ENCODE measurements at places on chromosomes 11 and 22.

GRCh38 chr11:31870609-31871309, 59.6 kb upstream of the PAX6 start:
- DNase-seq, result peak; percentile 26

DNA sequence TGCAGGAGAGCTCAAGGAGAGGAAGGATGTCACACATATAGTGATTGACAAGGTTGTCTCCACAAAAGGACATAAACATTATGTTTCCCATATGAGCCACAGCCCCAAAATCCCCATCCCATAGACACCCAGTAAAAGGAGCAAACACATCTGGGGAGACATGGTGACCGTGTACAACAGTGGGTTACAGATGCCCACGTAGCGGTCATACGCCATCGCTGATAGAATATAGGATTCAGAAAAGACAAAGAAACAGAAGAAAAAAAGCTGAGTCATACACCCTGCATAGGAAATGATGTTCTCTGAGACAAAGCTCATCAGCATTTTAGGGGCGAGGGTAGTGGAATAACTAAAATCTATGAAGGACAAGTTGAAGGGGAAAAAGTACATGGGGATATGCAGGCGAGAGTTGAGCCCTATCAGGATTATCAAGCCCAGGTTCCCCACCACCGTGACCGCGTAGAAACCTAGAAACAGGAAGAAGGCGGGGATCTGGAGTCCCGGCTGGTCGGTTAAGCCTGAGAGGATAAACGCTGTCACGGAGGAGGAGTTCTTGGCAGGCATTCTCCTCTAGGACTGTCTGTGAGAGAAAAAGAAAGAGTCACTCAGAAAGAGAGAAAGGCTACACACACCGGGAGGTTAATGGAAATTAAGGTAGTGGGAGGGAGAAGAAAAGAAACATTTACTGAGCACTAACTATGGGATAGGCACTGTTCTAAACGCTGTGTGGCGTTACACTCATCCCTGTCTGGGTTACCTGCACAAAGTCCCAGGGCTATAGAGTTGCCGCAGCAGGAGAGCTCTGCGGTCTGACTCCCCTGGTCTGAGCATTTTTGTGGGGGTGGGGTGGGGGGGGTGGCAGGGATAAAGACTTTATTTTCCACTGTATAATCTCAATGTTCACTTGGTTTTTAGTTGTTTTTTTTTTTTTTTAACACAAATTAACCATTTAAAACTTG, 36.1 kb upstream of the OR8B8 start:
- DNase-seq, result no peak

GRCh38 chr11:131511794-131512193, 141.4 kb downstream of the NTM start:
- DNase-seq, result no peak

DNA sequence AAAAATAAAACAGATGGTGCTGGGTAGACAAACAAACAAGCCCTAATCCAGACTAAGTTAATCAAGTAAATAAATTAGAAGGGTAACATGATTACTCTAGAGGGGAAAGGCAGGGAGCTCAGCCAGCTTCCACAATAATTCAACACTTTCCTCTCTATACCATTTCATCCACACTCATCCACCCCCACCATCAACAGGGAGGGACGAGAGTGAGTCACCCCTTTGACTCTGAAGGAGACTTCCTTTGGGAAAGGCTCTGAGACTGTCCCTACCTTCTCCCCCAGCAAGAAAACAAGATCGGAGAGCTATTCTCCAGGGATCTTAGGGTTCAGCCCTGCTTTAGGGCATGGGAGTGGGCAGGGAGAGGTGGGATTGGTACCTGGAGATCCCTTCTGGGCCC, 33.1 kb downstream of the TRIM66 start:
- DNase-seq, result no peak

- no peak for DNase-seq
These were observed 4.7 kb upstream of the MAJIN start for GRCh38 chr11:64976651-64977050.

DNA sequence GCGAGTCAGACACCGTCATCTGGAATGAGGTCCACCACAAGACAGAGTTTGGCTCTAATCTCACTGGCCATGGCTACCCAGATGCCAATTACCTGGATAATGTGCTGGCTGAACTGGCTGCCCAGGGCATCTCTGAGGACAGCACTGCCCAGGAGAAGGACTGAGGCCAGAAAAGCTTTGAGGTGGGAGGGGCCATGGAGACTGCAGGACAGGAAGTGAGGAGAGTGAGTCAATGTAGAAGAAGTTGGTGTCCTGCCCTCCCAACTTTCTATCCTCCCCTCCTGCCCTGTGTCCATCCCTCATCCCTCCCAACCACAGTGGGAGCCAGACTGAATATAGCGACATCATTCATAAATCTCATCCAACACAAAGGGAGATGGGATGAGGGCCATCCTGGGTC, 8.0 kb downstream of the MPEG1 start:
- no peak for DNase-seq

- DNase-seq, result no peak
These were observed 28.0 kb downstream of the FADS2 start for GRCh38 chr11:61855939-61856680.

DNA sequence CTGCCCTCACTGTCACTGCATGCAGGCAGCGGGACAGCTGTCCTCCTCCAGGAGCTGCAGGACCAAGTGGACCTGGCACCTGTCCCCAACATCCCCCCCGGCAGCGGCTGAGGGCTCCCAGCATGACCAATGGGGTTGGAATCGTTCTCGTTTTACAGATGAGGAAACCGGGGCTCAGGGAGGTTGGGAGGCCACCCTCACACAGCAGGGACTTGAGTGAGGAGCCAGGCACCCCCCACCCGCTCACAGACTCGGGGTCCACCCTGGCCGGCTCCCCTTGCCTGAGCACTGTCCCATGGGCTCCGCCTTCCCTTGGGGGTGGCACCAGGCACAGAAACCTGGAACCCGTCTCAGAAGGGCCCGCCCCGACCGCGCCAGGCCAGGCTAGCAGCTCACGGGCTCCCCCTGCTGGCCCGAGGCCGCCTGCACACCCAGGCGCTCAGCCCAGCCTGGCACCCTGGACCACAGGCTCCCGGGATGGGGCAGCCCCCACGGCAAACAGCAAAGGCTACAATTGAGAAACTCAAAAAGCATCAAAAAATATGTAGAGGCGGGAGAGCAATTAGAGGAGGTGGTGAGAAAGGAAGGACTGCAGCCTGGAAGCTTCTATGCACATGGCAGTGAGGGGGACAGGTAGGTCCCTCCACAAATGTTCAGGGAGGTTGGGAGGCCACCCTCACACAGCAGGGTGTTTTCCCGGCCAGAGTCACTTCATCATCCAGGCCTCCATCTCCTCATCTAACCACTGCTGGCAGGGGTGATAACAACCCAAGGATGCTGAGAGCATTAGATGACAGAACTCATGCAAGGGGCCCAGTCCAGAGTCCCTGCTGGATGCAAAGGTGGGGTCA, 12.8 kb downstream of the MACROD1 start:
- no peak for DNase-seq

- no peak for DNase-seq
These were observed 668 bp upstream of the LRRC32 start for GRCh38 chr11:76671237-76671592.

GRCh38 chr11:92882828-92883611, 86.4 kb upstream of the MTNR1B start:
- no peak for DNase-seq

GRCh38 chr22:44569561-44569991, 71.5 kb upstream of the RTL6 start:
- no peak for DNase-seq

DNA sequence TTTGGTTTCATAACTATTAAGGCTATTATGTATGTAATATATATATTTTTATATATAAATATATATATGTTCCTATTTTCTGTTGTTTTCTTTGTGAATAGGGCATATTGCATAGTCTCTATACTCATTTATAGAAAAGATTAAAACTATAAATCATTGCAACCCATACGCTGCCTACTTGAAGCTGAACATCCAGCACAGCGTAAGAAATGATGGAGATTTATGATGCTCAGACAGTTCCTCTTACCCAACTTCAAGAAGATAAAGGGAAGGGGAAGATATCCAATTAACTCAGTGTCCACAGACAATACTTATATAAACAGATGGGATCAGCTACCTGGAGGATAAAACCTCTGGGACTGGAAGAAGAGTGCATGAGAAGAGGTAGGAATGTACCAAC, 791.7 kb downstream of the FAM181B start:
- no peak for DNase-seq

DNA sequence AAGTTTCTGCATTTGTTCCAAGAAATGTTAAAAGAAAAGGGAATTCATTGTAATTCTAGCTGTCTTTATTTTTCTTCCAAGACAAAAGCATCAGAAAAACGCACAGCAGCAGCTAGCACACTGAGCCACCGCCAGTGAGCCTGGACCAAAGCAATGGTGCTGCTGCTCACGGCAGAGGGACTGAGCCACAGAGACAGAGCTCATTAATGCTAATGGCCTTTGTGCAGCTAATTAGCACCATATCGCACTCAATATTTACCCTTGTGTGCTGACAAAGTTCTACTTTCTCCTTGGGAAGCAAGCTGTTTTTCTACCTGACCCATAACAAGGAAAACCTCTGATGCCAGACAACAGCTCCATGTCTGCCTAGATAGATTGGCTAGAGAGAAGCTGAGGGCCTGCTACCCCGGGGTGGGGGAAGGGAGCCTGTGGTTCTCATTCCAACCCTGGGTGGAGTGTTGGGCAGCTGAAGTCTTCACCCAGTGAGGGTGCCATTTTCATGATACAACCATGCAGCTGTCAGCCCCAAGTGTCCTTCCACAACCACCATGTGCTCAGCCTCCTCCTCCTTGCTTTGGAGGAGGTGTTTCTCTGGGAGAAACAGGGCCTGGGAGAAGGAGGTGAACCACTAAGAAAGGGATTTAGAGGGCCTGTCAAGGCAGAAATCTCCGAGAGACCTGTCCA, 131.1 kb upstream of the NCAM1 start:
- no peak for DNase-seq

GRCh38 chr11:19253817-19254216, 13.1 kb upstream of the E2F8 start:
- DNase-seq, result no peak

GRCh38 chr11:98940913-98941312, 79.8 kb upstream of the CNTN5 start:
- DNase-seq, result no peak

DNA sequence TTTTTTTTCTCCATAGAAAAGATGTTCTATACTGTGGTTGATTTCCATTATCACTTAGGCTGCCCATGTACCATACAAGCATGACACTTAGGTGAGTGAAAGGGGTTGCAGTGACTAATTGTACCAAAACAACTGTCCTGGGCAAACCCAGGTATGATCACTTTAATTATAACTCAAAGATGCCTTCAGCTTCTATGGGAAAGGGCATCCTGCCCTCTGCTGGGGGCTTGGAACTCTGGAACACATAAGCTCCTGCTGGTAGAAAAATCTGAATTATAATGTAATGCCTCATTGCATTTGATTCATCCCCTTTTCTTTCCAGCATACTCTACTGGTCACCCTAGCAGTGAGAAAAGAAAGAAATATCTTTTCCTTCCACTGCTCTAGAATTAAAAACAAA, 206.3 kb downstream of the DDX10 start:
- DNase-seq, result no peak

DNA sequence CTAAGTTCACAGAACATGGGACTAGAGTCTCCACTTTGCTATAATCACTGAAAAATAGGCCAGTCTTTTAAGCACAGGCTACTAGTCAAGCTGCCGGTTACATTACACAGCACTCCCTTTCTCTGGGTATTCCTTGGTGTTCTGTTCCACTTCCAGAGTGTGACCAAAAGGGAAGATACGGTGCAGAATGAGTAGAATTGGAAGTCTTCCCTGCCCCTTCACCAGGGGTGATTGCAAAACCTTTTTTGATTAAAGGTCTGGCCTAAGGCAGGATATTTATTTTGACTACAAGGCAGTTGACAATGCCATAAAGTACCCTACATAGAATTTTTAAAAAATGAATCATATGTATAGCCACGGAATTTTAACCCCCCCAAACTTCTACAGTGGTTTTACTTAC, 59.6 kb upstream of the ADORA2A start:
- DNase-seq, result no peak

GRCh38 chr11:85109141-85109540, 518.0 kb downstream of the DLG2 start:
- DNase-seq, result no peak

GRCh38 chr11:74627381-74627780, 35.0 kb downstream of the POLD3 start:
- DNase-seq, result no peak

DNA sequence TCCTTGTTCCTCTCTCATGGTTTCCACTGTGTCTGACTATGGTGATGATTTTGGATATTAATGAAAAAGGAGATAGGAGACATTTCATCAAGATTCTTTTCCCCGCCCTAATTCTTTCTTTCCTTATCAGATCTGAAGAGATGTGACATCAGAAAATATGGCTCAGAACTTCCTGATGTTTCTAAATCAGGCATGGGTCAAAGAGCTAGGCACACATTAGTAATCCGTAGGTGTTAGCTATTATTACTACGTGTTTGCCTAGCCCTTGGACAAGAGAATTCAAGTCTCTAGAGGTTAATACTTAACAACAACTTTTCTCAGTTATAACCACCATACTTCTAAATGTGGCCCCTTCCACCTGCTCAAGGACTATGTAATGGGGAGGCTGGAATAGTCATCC, 5.8 kb downstream of the JOSD1 start:
- no peak for DNase-seq

GRCh38 chr11:7473717-7474116, 11.6 kb upstream of the OLFML1 start:
- DNase-seq, result no peak

GRCh38 chr11:19929147-19929546, 216.5 kb downstream of the NAV2 start:
- no peak for DNase-seq

GRCh38 chr11:2298795-2299761, 2.6 kb downstream of the C11orf21 start:
- no peak for DNase-seq

- no peak for DNase-seq
These were observed 992.5 kb downstream of the OPCML start for GRCh38 chr11:132539590-132540368.

GRCh38 chr11:34255101-34255500, 102.7 kb downstream of the ABTB2 start:
- no peak for DNase-seq

- no peak for DNase-seq
These were observed 21.2 kb downstream of the LGR4 start for GRCh38 chr11:27451244-27451965.

DNA sequence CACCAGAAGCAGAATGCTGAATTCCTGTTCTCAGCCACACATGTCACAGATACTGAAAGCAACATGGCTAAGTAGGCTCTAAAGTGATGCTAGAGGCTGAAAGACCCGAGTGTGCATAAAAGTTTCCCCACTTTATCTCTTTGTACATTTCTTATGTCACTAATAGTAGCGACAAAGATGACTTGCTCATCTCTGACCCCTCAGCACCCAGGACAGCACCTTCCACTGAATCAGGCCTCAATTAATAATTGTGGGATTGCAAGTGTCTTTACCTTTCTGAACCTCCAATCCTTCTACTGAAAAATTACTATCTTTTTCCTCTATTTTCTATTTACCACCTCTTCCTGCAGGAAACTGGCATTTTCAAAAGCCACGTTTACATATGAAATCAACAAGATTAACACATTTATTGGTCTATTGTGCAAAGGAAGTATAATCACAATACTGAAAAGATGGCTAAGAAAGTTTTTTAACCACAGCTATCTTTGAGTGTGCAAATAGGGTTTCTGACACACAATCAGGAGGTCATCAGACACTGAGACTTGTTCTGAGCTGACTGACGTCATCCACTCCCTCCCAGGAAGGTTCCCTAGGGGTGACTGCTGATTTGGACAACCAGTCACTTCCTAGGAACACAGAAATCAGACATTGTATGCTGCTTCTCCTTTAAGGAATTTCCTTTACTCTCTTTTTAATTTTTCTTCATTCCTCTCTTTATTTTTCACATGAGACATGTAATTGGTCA, 213.9 kb upstream of the ISX start:
- DNase-seq, result no peak

GRCh38 chr22:46824344-46824909, 62.0 kb downstream of the TBC1D22A start:
- DNase-seq, result no peak

All from retinal pigment epithelial cell (primary cell).